CMK (cell line): ENCODE measurements at places on chromosomes 5 and 9.

GRCh38 chr5:119336845-119337580, 18.8 kb upstream of the TNFAIP8 start:
- no peak for DNase-seq

GRCh38 chr5:103487822-103488493, 74.6 kb downstream of the NUDT12 start:
- no peak for DNase-seq

DNA sequence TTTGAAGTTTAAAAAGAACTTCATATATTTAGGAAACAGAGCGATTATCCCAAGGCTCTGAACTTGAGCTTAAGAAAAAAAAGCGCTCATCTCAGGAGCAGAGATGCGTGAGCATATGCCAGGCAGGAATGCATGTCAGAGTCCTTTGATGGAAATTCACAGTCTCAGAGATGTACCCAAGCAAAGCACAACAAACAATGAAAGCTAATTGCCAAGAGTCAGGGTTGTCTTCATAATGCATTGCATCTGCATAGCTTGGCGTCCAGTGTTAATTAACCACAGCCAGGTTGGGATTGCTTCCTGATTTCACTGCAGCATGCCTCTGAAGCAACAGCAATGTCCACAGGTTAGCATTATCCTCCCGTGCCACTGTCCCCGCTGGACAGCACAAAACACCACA, 907.0 kb upstream of the DMAC1 start:
- DNase-seq = no peak

- DNase-seq = no peak
Measured at GRCh38 chr5:32123058-32123805, 50.9 kb downstream of the GOLPH3 start.
